T-helper 22 cell (primary cell): ENCODE measurements at places on chromosomes 6 and 20.

DNA sequence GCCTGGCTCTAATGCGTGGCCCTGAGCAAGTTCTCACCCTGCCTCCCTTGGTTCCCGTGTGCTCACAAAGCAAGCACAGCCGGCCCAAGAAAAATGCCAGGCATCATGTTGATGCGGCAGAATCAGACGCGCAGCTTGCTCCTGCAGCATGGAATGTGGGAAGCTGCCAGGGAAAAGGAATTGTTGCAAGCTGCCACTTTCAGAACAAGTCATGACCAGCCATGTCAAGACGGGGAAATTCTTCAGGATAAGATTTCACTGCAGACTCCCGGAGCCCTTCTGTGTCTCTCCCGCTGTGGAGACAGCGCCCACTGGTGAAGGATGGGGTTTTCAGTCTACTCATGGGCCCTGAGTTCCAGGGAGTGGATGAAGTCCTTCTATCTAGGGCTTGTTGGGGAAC lies 4.6 kb downstream of the DACT2 start:
- DNase-seq, result no peak

- no peak for DNase-seq
Measured at GRCh38 chr6:110606151-110606550, 129.7 kb upstream of the SLC22A16 start.

- DNase-seq, result no peak
Measured at GRCh38 chr20:61125546-61126180, 126.4 kb upstream of the CDH4 start.

DNA sequence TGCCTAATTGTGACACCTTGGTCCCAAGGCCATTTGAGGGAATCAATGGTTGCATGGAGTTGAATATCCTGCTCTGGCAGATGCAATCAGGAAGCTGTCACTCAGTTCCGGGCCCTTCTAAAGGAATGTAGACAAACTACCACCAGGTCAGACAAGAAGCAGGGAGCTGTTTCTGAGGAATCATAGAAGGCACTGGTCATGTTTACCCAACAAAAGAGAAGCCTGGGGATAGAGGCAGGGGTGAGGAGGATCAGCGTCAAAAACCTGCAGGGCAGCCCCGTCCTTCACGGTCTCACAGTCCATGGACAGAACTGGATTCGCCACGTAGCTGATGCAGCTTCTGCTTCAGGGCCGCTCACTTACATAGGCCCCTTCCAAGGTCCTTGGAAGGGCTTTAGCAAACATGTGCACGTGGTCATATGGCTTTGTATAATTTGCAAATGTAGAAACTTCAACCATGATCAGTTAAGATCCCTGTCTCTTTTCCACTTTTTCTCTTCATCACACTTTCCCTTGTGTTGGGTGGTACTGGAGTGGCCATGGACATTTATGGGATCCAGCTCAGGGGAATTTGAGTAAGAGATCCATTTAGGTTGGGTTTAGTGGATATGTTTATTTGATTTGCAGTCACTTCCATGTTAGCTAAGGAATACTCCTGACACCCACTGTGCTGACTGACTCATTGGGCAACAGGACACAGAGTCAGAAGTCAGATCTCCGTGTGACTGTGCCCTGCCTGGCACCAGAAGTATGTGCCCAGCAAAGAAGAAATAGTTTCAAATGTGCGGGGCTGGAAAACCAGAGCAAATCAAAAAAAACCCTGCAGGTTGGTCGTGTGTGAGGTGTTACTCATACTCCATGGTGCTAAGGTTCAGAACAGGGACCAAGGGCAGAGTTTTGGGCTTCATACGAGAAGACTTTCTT lies 60.0 kb upstream of the ZFAND3 start:
- DNase-seq, result no peak

GRCh38 chr6:80438772-80439171 lies 332.3 kb downstream of the BCKDHB start:
- DNase-seq, result no peak

DNA sequence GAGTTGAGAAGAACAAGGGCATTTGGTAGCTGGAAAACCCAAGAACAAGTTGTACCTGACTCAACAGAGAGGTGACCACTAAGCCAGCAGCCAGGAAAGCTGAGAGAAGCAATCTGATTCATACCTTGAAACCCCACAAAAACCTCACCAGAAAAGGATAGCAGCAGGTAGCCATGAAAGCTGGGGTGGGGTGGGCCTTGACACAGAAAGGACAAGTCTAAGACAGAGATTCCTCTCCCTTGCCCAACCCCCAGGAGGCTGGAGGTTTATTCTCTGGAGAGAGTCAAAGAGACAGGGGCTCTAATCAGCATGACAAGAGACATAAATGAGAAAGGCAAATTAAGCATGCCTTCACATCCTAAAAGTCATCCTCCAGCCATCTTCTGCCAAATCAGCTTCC lies 151.7 kb upstream of the DST start:
- no peak for DNase-seq

GRCh38 chr20:63979557-63980316 lies at the start of gene SAMD10:
Gene SAMD10 (minus strand): TSS chr20:63979642. CDS start chr20:63979467, 175 bp downstream.
- DNase-seq, result peak; percentile 58

DNA sequence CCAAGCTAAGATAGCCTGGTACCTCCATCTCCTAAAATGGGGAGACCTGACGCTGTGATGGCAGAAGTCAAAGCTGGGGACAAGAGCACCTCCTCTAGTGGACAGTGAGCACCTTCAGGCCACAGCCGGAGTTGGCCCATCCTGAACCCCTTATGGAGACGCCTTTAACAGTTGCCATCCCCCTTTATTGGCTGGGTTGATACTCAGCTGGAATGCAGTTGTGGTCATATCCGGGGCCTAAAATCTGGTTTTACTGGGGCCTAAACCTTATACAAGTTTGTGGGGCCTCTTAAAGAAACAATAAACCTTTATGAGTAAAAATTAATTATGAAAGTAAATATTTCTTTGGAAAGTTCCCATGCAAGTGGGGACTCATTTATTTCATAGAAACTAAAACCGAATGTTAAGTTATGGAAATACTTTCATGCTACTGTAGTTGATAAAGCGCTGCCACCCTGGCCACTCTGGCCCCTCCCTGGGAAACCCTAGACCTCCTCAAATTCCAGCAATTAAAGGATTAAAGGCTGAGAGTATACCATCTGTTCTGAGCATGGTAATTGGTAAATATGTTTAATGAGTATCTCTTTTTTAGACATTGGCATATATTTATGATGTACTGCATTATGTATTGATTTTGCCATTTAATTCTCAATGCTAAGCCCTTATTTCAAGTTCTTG lies 95.1 kb upstream of the SASH1 start:
- no peak for DNase-seq
